Psoas muscle (tissue), 8 donors: ENCODE measurements at places on chromosomes 1 and 21. TPM values are rescaled to one million over a fixed set of nuclear protein-coding genes. Genes with fewer than 3 reads are reported as not detected.

The TMEM200B gene
- total RNA-seq = 0.42 TPM

The TRIM63 gene
- total RNA-seq = 159 TPM

The NCAM2 gene
- 2.4 TPM for total RNA-seq

The MYOM3 gene
- 130 TPM for total RNA-seq

DNA sequence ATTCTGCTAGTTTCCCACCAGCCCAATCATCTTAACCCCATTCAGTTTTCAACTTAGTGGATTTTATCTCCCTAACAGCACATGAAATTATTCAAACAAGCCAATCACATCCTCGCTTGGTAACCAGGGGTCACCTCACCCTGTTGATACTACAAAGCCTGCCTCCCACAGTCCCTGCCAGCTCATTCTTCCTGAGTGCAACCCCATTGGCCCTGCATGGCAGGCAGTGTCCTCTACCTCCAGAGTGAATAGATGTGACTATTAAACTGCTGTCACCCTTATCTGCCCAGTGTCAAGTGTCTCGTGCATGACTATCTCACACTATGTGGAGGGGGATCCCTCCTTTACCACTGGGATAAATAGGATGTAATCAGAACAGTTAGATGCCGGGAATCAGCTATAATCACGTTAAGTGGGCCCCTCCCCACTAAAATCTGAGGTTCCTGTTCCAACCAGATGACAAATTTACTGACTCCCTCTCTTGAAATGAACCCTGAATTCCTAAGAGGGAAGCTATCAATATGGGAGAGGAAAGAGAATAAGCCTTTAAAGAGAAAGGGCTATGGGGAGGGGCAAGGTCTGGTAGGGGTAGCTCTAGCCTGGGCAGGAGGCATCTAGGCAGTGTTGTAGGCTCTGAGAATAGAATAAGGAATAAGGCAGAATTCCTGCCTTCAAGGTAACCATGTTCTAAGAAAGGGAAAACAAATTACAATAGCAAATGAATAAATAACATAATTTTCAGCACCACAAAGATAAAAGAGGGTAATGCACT, 155.9 kb downstream of the SLC30A10 start:
- DNase-seq = no peak

- DNase-seq = no peak
Measured at GRCh38 chr1:70627910-70628309, 216.8 kb downstream of the CTH start.

GRCh38 chr1:232690285-232690935, 60.5 kb upstream of the SIPA1L2 start:
- no peak for DNase-seq

DNA sequence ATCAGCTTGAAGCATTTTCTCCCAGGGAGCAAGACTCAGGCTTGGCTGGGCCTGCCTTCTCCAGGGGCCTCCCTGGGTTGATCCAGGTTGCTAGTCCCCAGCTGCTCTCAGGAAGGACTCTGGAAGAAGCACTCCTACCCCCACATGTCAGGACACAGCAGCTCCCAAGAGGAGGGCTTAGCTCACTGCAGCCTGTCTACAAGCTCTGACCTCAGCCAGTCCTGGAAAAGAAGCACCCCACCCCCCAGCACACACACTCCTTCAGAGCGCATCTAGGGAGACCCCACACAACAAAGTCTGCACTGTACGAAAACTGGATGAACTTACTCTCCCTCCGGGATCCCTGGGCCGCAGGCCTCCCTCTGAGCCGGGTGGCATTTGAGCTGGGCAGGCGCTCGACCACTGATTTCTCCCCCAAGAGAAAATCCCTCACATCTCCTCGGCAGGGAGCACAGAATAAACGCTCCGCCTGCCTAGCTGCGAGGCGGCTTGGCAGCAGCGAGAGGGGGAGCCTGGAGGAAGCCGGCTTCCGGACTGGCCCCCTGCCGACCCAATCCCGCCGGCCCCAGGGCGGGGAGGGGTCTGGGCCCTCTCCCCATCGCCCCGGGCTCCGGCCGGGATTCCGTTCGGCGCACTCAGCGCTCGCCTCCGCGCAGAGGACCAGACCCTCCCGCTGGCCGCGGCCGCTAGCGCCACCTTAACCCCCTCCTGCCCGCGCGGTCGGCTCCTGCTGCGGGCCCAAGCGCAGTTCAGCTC, at the start of gene KCNA2:
Gene KCNA2, minus strand, starts transcription at position 458 of the 756 bp plus-strand sequence. CDS start 1,576 bp downstream, outside the sequence.
- DNase-seq = peak; percentile 37

GRCh38 chr1:145751491-145752037, 32.3 kb downstream of the CD160 start:
- no peak for DNase-seq

DNA sequence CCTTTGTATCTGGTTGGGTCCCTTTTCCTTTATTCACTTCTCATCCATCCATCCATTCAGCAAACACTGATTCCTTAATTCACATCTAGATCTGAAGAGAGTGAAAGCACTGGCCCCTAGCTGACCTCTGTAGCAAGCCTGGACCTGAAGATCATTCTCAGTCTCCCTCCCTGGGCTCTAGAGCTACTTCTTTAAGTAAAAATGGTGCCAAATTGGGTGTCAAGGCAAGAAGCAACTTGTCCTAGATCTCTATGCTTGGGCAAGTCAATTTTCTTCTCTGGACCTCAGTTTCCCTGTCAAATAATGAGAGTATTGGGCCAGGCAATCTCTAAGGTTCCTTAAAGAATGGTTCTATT, 36.1 kb downstream of the PLXNA2 start:
- DNase-seq = no peak
